ENCODE measurements at places on chromosomes 3 and 15.

DNA sequence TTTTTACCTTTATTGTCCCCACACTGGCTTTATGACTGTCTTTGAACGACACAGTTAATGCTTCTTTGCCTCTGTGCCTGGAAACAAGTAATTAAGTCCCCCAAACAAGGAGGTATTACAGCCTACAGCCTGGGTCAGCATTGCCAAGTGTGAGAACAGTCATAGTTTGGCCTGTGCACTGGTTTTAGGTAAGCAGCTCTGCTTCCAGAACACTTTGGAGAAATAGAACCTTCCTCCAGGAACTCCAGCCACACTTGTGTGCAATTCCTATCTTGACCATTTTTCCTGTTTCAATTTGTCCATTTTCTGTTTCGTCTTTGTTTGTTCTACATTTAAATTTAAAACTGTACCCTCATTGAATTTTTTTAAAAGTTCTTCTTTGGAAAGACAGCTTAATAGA lies 568.2 kb downstream of the TUSC7 start:
- DNase-seq: no peak

- DNase-seq: no peak
Observed at GRCh38 chr15:78992416-78993256, 47.8 kb upstream of the CTSH start.

- DNase-seq: no peak
Observed at GRCh38 chr3:73827204-73827603, 202.5 kb upstream of the PDZRN3 start.

- no peak for DNase-seq
Observed at GRCh38 chr3:96182756-96183155, 631.6 kb upstream of the EPHA6 start.

GRCh38 chr3:153595186-153595815 lies 433.3 kb downstream of the RAP2B start:
- no peak for DNase-seq
